ENCODE measurements at places on chromosomes 16 and 17. TPM values are rescaled to one million over a fixed set of nuclear protein-coding genes. Genes with fewer than 3 reads are reported as not detected.

- no peak for DNase-seq
Measured at GRCh38 chr16:75181630-75182029, 25.3 kb downstream of the CTRB2 start.

DNA sequence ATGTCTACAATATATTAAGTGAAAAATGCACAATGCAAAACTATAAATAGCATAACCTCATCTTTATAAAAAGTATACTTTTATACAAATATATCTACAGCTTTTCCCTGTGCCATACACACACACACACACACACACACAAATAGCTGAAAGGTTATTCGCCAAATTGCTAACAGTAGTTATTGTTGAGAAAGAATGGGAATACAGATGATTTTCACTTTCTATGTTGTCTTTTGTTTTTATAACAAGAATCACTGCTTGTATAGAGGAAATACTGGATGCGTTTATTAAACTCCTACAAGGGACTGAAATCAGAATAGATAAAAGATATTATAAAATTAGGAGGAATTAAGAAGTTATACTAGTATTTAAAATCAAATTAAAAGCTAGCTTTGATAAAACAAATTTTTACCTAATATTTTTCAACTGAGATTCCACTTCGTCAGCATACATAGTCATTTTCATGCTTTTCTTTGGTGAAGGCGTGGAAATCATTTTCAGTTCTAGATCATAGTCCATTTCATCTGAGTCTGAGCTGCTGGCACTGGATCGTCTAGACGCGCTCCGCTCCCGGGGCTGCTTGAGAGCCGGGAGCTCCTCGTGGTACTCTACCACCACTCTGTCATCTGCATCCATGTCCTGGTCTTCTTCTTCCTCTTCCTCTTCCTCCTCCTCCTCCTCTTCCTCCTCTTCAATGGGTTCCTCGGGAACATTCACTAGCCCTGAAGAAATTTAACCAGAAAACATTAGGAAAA, 17.0 kb upstream of the ITGAE start:
- DNase-seq, result no peak

DNA sequence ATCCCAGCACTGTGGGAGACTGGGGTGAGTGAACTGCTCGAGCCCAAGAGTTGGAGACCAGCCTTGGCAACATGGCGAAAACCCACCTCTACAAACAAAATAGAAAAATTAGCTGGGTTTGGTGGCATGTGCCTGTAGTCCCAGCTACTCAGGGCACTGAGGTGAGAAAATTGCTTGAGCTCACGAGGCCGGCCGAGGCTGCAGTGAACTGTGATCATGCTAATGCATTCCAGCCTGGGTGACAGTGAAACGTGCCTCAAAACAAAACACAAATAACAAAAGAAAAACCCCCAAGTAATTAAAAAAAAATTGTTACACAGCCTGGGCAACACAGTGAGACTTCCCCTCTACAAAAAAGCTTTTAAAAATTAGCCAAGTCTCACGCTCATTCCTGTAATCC, 5.0 kb downstream of the CCDC47 start:
- DNase-seq, result peak; percentile 16

GRCh38 chr16:8591451-8591850, 1.1 kb upstream of the TMEM114 start:
- no peak for DNase-seq

DNA sequence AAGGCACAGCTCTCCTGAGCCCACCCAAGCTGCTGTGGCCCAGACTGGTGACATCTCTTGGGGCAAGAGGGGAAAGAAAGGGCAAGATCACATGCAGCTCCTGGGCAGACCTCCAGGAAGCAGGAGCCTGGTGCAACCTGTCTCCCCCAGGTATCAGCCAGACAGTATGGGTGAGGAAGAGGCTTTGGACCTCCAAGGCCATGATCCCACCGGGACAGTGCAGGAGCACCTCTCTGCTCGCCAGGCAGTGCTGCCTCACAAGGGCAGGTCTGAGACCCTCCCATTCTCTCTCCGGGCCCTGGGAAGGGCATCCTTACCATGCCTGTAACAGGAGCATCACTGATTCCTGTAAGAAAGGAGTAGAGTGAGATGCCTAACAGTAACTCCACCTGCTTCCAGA, 25.6 kb upstream of the COG7 start:
- DNase-seq, result no peak

DNA sequence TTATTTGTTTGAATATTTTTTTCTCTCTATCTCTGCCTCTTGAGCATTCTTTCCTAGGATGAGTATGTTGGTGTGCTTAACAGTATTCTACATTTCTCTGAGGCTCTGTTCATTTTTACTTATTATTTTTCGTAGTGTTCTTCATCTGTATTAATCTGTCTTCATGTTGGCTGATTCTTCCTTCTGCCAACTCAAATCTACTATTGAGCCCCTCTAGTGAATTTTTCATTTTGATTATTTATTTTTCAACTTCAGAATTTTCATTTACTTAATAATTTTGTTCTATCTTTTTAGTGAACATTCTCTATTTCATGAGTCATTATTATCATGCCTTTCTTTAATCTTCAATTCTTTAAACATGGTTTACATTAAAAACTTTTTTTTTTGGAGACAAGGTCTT, 3.2 kb upstream of the ST6GALNAC1 start:
- no peak for DNase-seq

GRCh38 chr17:6413065-6413464, 21.9 kb downstream of the AIPL1 start:
- no peak for DNase-seq

- peak; percentile 60 for DNase-seq
Measured at GRCh38 chr16:88658714-88659113, 4.2 kb downstream of the MVD start.

- no peak for DNase-seq
Measured at GRCh38 chr16:75810342-75810741, 84.1 kb upstream of the CPHXL start.

GRCh38 chr16:29790949-29791844, 646 bp downstream of the KIF22 start:
- no peak for DNase-seq

DNA sequence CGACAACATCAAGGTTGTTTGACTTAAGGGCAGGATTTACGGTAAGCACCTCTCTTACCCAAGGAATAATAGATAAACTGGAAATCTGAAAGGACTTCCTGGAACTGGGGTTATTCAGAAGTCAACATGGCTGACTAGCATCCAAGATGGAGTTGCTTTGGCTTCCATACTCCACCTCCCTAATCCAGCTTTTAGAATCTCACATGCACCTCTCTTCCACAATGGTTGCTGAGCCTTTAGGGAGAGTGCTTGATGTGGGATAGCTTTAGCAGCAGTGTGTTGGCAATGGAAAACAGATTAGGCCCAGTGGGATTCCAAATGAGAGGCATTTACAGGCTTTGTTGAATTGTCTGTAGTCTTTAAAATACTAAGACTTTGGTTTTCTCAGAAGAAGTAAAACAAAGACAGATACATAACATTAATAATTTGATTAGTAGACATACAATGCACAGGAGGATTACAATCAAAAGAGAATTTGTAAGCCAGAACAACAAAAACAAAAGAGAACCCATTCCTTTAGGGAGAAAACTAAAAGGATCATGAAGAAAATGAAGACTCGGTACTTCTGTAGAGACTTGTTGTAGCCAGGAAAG, 222.0 kb downstream of the HS3ST3B1 start:
- no peak for DNase-seq

- no peak for DNase-seq
Measured at GRCh38 chr16:14524979-14525378, 105.1 kb downstream of the PARN start.

DNA sequence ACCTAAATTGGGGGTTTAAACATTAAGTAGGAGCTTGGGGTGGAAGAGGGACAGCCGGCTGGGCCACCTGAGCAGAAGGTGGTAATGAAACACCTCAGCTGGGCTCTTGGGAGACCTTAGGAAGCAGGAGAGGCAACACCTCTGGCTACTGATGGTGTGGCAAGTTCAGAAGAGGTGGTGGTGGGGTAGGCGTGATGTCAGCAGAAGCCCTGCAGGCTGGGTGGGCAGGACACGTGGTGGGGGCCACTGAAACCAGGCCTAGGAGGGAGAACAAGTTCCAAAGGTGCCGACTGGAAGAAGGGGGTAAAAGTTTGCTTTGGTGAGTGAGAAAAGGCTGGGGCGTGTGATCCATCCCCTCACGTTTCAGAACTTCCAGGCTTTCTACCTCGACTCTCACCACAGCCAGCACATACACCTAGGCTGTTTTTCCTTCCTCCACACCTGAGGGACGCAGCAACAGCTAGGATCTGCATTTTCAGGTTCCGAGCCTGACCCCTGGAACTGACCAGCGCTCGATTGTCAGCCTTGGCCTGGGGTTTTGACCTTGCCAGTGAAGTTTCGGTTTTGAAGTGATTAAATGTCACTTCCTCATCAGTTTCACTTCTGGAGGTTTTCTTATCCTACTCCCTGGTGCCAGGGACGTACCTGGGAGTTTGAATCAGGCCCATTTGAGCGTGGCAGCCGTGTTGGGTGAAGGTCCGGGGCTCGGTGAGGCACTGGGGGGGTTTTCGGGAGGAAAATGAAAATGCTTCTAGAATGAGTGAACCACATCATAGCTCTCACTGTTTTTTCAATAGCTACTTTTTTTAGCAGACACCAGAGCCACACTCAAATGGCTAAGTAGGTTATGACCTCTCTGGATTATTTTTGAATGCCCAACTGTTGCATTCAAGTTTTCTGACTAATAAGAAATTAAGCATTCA, 10.0 kb downstream of the SNN start:
- peak; percentile 30 for DNase-seq

The PPP1R9B gene
- total RNA-seq, result 103 TPM

The ACE gene
- 64.1 TPM for total RNA-seq

The TEX19 gene
- total RNA-seq, result not detected

The CTF1 gene
- 9.3 TPM for total RNA-seq

The C16orf54 gene
- total RNA-seq, result 7.3 TPM

The VMO1 gene
- 5.6 TPM for total RNA-seq

Data from upper lobe of right lung (tissue), 1 donor.